Stimulated activated CD4-positive, alpha-beta T cell treated with anti-CD3 and anti-CD28 coated beads, Interleukin-12 subunit alpha, Interleukin-12 subunit beta, amount 100 ng/mL, for 24 hours (primary cell): ENCODE measurements at places on chromosomes 4 and X.

GRCh38 chrX:38847206-38847902 is 46.1 kb downstream of the MID1IP1 start:
- DNase-seq, result no peak

GRCh38 chr4:14188214-14188613 is 560.7 kb upstream of the BOD1L1 start:
- DNase-seq, result no peak

- DNase-seq, result no peak
Observed at GRCh38 chr4:118974758-118975157, 86.1 kb downstream of the SYNPO2 start.

DNA sequence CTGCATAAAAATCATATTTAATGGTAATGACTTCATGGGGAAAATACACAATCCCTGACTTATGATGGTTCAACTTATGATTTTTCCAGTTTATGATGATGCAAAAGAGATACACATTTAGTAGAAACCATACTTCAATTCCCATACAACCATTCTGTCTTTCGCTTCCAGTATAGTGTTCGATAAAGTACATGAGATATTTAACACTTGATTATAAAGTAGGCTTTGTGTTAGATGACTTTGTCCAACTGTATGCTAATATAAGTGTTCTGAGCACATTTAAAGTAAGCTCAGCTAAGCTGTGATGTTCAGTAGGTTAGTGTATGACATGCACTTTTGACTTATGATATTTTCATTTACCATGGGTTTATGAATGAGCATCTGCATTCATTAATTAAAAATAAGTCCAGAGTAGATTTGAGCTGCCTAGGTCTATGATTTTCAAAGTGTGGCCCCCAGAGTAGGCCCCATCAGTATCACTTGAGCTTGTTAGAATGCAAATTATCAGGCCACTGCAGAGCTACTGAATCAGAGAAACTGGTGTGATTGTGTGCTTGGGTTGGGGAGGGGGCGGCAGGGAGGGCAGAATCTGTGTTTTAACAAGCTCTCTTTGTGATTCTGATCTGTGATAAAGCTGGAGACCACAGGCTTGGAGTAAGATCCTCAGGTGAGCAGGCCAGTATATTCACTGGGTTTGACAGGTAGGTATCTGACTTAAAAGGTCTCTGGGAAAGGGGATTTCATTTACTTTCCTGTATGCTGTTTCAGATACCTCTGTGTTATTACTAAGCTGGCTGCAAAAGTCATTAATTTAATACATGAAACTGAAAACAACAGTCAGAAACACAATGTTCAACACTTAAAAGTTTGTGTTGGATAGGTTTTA is 8.4 kb downstream of the ATP10D start:
- no peak for DNase-seq

- DNase-seq, result no peak
Observed at GRCh38 chrX:76454456-76454927, 27.0 kb downstream of the MAGEE1 start.

DNA sequence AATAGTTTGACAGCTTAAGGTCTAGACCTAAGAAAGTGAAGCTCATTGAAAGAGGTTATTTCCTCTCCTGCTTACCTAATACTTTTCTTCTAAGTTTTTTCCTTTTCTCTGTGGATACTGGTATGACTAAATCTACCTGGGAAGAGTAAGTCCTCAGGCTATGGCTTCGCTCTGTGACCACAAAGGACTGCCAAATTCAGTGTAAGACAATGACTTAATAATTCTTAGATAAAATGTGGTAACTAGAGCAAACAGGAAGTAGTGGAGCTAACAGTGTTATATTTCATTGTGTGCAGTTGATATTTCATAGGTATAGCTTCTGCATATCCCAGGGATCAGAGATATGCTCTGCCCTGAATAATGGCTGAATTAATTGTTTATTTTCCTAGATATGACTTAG is 418.9 kb downstream of the CCSER1 start:
- no peak for DNase-seq

- no peak for DNase-seq
Observed at GRCh38 chrX:10039821-10040793, 72.9 kb downstream of the CLDN34 start.

DNA sequence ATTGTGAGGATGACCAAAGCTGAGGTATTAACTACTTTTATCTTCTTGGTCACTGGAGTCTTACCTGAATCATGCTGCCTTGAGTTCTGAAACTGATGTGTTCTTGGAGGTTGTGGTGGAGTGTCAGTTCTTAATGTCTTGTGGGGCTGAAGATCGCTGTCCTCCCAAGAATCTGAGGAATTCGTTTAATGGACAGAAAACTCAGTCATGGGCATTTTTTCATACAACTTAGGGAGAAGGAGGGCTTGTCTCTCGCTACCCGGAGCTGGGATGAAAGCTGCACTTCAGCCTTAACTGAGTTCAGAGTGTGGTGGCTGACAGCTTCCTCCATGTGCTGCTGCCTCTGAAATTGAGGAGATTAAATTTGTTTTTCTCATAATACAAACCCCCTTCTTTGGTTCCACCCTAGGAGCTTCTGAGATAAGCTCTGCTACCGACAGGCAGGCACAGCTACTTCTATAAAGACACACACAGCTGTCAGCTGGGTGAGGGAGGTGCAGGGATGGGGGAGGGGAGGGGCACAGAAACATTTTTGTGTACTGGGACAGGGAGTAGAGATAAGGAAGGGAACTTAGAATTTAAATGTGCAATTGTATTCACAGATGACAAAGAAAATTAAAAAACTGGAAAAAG is 30.8 kb downstream of the RBBP7 start:
- no peak for DNase-seq

GRCh38 chr4:83556006-83556707 is 20.2 kb downstream of the GPAT3 start:
- DNase-seq, result no peak

- no peak for DNase-seq
Observed at GRCh38 chrX:16418650-16419049, 231.3 kb upstream of the S100G start.

DNA sequence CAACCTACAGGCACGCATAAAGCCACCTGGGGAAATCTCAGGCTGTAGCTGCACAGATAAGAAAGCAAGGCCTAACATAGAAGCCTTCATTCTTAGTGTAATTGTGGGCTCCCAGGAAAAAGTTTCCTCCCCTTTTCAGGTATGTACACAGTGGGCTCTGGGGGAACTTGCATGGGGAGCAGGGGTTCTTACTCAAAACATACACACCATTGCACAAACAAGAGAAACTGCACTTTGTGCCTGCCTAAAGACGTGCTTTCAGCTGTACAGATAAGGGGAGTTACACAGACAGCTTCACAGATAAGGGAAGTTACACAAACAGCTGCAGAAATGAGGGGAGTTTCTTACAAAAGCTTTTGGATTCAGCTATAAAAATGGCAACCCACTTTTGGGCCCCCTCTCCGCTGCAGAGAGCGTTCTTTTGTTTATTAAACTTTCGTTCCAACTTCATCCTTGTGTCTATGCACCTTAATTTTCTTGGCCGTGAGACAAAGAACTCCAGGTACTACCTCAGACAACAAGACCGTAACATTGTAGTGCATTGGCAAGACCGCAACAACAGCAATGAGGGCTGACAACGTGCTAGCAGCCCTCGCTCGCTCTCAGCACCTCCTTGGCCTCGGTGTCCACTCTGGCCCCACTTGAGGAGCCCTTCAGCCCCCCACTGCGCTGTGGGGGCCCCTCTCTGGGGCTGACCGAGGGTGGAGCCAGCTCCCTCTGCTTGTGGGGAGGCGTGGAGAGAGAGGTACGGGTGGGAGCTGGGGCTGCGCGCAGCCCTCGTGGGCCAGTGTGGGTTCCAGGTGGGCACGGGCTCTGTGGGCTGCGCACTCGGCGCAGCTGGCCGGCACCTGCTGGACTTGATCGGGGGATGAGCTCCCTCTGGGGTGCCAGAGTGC is 317.5 kb downstream of the RAPGEF2 start:
- DNase-seq, result no peak

GRCh38 chrX:21764008-21764407 is 6.1 kb upstream of the SMPX start:
- no peak for DNase-seq

DNA sequence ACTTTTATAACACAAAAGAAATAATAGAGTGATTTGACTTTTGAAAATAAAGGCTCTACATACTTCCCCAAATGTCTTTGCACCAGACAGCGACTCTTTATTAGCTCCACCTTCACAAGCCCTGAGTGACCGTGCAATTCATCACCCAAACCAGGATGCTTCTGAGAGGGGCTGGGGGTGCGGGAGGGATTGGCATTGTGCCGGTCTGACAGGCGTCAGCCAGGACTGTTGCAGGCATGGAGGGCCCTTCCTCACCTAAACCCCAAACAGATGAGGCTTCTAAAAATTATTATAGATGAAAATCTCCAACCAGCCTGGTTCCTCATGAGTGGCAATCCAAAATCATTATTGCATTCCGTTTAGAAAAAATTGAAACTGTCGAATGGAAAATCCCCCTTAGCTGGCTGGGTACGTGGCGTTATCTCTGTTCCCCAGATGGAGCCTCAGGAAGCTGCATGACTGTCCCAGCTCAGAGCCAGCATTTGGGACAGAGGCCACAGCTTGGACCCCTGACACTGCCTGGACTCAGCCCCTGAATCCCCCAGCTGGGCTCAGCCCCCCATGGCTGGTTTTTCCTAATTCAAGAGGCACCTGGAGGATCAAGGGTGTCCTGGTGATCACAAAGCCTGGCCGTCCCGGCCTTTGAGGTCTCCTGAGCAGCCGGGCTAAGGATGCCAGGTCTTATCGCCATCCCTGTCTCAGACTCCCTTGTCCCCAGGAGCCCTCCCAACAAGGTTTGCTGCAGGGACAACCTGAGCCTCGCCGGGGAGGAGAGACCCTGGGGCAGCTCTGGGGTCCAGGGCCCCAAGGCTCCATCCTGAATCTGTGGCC is 60.4 kb downstream of the SORCS2 start:
- DNase-seq, result no peak

- DNase-seq, result no peak
Observed at GRCh38 chr4:73662709-73663546, 42.7 kb upstream of the RASSF6 start.
